ENCODE measurements at places on chromosomes 2 and 18.
A peak's percentile ranks its signal among the peaks of the same experiment; 100 is the strongest.

DNA sequence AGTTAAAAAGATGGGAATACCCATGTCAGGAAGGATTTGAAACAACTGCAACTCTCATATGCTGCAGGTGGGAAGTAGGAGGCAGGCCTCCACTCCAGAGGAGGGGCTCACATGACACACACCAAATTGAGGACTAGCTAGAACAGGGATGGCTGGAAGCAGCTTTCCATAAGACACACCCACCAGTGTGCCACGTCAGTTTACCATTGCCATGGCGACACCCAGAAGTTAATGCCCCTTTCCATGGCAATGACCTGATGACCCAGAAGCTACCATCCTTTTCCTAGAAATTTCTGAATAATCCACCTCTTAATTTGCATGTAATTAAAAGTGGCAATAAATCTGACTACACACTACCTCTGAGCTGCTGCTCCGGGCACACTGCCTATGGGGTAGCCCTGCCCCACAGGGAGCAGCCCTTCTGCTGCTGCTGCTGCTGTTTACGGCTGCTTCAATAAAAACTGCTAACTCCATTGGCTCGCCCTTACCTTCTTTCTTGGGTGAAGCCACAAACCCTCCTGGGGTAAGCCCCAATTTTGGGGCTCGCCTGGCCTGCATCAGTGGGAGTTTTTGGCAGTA, 89.4 kb downstream of the RRM2 start:
- no peak for DNase-seq

GRCh38 chr2:20450201-20450999, 3.5 kb downstream of the RHOB start:
- peak; percentile 56 for DNase-seq

DNA sequence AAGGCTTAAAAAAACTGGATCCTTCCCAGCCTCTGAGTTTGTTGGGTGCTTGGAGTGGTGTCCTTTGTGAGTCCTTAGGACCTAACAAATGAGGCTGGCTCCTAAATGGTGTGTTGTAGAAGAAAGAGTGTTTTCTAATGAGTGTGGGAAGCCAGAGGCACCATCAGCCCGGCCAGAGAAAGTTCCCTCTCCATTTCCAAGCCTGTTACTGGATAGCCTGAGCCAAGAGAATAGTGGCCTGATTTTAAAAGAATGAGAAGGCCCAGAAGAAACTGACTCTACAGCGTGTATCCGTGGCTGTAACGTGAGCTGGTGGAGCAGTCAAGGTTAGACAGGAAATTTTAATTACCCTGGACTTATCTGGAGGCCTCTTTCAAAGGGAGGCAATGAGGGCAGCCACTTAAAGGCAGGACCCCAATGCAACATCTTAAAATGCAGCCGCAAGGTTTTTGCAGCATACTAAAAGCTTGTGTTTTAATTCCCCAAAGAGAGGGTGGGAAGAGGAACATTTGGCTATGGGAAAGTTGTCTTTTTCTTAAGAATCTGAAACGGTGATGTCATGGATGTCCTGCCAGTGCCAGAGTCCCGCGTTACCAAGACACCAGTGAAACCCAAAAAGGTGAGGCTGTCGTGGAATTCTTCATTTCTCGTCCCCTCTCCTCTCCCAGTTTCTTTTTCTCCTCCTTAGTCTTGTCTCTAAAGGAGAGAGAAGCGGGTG, 4.6 kb downstream of the EFHD1 start:
- DNase-seq, result no peak

DNA sequence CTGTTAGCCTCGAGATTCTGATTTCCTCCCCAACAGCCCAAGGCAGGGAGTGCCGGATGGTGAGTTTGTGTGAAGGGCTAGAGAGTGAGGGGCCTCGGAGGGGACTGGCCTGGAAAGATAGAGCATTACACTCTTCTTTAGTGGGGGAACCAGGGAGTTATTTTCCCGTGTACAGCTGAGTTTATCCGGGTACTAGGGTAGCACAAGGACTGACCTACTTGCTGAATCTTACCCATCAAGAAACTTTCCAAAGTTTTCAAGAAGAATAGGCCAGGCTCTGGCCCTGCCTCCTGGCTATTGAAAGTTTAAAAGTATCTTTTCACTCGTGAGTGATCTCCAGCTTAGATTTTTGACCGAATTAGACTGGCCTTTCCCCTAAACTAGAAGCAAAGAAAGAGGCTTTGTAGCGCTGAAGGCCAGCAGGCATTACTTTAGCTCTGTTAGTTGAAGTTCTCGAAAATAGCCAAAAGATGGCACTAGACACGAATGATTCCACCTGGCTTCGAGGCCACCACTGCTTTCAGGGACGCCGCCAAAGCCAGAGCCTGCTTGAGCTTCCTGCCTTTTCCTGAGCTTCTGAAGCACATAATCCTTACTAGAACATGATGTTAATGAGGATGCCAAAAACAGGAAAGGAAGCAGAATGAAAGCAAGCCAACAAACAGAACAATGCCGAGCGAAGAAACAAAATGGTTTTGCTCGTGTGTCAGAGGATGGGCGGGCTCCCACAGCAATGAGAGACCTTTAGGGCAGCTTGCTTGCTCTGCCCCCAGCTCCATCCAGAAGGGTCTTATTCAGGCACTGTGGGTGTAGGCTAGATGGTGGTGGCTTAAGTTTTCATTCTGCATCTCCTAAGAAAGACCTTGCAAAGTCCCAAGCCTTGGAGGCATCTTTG, 55.8 kb downstream of the TSN start:
- DNase-seq, result peak; percentile 17

DNA sequence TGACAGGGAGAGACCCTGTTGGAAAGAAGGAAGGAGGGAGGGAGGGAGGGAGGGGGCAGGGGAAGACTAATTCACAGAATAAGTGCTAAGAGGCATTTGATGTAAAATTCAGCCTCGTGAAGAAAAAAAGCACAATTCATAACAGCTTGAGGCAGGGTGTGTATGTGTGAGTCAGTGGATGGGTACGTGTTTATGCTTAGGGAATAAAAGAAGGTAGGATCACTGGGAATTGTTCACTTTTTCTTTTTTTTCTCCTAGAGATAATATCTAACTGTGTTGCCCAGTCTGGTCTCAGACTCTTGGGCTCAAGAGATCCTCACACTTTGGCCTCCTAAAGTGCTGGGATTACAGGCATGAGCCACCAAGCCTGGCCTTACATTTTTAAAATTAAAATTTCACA, 39.2 kb downstream of the WDR33 start:
- DNase-seq, result no peak

- no peak for DNase-seq
Observed at GRCh38 chr18:3631887-3632286, 181.9 kb downstream of the TGIF1 start.

- no peak for DNase-seq
Observed at GRCh38 chr2:218332920-218333645, 23.6 kb upstream of the CATIP start.

DNA sequence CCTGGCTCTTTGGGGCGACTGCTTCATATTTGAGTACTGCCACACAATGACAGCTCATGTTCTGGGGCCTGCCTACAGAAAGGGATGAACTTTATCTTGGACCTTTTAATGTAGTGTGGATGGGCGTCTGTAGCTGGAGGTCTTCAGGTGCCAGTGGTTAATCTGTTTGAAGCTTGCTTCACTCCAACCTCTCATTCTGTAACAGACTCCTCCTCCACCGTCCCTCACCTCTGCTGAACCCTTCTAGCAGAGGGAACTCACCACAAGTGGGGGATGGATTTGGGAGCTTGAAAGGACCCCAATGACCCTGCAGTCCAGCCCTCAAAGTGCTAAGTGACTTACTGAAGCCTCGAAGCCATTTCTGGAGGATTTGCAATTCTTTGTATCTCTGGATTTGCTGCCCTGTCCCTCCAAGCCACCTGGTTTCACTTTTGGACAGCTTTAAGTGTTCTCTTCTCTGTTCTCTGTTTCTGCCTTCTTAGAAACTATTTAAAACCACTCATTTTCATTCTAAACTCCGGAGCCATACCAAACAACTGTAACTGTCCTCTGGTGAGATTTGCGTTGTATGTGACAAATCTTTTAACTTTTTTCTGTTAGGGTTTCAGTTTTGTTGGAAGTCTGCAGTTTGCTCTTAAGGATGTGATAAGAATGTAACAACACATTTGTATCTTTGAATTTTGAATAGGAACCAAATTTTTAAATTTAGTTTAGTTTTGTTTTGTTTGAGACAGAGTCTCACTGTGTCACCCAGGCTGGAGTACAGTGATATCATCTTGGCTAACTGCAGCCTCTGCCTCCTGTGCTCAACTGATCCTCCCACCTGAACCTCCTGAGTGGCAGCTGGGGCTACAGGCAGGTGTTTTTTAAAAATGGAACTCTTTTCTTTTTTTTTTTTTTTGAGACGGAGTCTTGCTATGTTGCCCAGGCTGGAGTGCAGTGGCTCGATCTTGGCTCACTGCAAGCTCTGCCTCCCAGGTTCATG, 37.0 kb upstream of the CASP8 start:
- no peak for DNase-seq

DNA sequence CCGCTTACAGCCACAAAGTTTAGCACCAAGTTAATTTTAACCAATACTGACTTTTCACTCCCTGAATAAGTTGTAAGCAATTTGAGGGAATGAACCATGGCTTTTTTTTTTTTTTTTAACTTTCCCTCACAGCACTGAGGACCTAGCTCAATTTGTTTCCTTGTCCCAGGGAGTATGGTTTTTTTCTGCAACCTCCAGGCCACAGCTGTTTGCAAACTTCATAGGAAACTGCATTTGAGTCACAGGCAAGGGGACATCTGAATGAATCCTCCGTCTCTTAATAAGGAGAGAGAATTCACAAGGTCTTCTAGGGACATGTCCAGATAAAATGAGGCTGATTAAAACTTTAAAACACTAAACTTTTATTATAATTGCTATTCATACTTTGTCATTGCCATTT, 181.5 kb downstream of the GFPT1 start:
- no peak for DNase-seq

DNA sequence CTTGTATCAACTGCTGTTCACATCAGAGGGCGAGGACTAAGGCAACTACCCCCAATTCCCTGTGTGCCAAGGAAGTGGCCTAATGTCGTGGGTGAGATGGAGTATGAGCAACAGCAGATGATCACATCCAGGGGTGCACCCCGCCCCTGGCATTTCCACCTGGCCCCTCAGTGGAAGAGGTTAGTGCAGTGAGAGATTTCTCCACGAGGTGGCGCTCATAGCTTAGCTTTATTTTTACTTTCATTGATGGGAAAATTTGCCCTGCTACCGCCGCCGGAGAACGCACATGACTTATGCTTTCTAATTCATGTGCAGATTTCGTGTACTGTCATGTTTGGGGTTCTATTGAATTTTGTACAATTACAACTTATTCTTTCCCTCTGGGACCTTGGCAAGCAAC, 470.6 kb upstream of the MEX3C start:
- peak; percentile 15 for DNase-seq

DNA sequence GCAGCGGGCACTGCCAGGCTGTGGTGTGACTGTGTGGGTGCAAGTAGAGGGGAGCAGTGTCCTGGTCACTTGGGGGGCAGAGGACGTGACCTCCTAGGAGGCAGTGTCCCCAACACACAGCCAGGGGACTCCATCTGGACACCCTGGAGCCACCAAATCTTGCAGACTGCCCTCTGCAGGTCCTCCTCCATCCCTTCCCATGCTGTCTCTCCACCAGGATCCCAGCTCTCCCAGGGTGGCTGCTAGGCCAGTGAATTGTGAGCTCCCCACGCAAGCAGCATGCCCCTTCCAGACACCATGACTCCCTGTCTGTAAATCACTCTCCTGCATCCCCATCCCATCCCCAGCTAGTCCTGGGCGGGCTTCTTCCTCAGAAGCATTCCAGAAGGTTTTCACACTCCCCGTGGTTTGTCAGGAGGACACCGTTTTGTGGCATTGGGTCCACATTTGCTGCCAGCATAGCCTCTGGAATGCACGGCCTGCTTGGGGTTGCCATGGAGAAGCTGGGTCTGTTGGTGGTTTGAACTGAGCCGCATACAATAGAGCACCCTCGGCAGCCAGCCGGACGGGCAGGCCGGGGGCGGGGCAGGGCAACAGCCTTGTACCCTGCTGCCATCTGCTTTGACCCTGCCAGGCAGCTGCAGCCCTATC, 210.7 kb downstream of the KLHL29 start:
- peak; percentile 31 for DNase-seq

- DNase-seq, result no peak
Observed at GRCh38 chr2:127321303-127321702, 27.4 kb upstream of the ERCC3 start.

DNA sequence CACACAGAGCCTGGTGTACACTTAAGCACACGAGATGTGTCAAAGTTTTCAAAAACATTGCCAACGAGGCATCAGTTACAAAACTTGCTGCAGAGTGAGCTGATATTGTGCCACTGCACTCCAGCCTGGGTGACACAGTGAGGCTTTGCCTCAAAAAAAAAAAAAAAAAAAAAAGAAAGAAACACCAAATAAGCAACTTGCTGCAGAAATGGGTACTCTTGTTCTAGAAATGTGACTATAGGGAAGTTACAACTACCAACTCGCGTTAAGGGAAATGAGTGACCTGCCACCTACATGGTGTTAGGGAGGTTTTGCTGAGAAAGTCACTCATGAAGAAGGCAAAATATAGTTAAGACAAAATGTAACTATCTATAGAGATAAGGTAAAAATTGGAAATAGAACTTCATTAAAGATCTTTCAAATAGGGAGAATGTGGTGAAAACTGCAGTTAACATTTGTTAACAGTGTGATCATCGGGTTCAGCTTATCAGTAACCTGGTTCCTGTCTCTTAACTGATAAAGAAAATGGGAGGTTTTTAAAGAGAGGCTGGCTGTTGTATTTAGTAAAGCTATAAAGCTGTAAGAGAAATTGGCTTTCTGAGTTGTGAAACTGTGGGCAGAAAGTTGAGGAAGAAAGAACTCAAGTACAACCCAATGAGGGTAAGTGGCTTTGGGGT, at the start of gene IL1RL1:
Gene IL1RL1, plus strand, starts transcription at position 600 of the 677 bp plus-strand sequence. CDS start 26,702 bp downstream, outside the sequence.
- no peak for DNase-seq

GRCh38 chr2:103823847-103824246, 1030.1 kb upstream of the POU3F3 start:
- DNase-seq, result no peak

GRCh38 chr2:159286709-159287441, 372 bp upstream of the WDSUB1 start:
- DNase-seq, result peak; percentile 83

Data from fibroblast of skin of left biceps (primary cell).